ENCODE measurements at places on chromosomes 12 and 14.
A peak's percentile ranks its signal among the peaks of the same experiment; 100 is the strongest.

DNA sequence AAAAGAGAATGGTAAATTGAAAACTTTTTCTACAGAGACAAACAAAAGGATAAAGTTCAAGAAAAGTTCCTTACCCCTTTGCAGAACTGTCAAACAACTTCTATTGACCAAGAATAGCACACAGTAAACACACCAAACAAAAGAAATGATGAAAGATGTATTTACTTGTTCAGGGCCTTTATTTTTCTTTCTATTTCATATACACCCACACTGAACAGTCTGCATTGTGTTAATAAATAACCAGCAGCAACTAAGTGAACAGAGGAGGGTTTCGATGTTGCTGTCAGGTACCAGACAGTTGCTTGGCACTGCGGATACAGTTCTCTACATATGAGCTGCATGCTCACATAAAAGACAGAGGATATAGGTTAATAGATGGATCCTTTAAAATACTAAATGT lies 122.1 kb downstream of the SOX5 start:
- DNase-seq: no peak

DNA sequence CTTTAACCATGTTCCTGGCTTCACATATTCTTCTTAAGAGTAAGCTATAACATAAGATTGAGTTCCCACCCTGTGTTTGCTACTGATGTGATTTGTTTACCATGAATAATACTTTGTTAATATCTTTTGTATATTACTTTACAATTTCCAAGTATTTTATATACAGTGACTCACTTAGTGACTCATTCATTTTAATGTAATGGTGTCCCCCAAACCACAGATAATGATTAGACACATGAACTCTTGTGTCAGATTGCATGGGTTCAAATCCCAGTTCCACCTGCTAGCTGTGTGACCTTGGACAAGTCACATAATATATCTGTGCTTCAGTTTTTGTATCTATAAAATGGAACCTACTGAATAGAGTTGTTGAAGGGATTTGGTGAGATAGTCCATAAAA lies 76.1 kb downstream of the MYF5 start:
- no peak for DNase-seq

DNA sequence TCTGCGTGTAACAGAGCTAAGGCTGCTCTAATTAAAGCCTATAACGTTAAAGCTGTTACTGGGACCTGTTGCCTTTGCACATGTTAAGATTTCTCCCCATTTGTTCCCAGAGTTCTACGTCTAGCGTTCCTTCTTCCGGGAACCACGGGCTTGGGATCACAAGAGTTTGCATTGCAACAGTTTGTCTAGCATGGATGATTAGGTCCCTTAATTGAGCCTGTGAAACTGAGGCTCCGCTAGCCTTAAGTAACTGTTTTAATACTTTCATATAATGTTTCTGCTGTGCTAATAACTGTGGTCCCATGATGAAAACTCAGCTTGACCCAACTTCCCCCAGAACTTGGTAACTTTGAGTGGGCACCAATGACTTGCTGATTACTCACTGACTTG lies 16.7 kb upstream of the LYZ start:
- DNase-seq: no peak

DNA sequence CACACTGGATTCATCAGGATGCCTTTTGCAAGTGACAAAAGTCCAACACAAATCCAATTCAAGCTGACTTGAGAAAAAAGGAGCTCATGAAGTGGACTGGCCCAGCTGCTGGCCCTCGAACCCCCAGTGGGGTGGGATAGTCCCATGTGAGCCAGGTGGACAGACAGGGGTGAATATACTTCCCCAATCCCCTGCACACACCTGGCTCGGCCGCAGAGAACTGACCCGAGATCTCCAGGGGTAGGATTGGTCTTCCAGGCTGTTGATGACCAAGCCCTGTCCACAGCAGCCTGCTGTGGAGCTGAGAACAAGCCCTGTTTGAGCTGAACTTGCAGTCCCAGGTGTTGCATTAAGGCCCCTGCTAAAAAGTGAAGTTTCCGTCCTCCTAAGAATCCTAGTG lies 56.2 kb downstream of the TPCN1 start:
- no peak for DNase-seq

GRCh38 chr12:31991815-31992214 lies 32.6 kb downstream of the RESF1 start:
- no peak for DNase-seq

DNA sequence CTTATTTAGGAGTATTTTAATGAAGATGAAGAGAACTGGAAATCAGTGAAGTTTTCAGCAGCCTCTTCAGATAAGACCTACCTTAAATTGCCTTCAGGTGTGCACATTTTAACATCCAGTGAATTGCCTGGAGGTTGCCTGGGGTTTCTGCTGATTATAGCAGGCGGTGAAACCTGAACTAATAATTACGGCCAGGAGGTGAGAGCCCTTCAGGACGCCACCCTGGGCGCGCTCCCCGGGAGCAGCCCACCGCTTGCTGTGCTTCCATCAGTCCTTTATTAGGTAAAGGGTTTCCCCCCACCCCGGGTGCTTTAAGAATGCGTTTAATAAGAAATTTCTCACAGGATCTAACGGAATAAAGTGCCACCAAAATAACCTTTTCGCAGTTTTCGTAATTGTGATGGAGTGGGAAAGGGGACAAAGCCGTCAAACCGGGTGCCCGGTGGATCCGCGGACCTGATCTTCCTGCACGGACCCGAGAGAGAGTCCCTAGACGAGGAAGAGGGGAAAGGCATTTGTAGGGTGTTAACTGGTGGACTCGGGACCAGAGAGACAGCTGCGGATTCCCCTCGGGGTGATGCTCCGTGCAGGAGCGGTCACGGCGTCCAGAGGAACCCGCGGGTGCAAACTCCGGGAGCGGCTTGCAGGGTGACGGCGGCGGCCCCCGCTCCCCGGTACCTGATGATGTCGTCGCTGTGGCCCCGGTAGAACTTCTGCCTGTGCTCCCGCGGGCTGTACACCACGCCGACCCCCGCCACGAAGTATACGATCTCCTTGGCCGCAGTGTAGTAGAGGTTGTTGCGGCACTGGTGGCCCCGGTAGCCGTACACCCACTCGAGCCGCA lies 902 bp downstream of the EML5 start:
- DNase-seq: no peak

DNA sequence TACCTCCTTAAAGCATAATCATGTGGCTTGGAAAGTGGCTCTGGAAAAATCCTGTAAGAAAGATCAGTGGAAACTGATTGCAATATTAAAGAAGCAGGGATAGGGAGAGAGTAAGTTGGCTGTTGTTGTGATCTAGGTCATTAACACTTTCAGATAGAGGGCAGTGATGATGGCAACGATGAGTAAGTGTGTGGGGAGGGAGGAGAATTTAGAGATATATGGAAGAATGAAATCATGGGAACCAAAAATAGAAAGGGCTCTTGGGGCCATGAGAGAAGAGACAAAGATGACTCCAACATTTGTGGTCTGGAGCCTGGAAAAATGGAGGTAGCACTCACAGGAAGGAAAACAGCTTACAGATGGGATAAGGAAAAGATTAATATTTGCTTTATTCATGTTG lies 23.3 kb downstream of the SNRPF start:
- DNase-seq: no peak

DNA sequence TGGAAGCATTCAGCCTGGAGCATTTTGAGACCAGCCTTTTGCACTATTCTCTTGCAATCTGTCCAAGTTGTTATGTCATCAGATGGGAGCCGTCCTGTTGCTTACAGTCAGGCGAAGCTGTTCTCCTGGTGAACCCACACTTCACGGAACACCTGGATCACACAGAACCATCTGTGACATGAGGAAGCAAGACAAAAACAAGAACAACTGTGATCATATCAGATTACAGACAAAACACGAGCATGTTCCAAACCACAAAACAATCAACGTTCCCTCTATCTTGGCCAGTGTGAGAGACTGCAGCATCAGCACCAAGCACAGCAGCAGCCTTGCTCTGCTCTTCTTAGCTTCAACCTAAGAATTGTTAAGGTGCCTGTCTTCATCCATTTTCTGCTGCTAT lies 180.5 kb upstream of the SFSWAP start:
- no peak for DNase-seq

DNA sequence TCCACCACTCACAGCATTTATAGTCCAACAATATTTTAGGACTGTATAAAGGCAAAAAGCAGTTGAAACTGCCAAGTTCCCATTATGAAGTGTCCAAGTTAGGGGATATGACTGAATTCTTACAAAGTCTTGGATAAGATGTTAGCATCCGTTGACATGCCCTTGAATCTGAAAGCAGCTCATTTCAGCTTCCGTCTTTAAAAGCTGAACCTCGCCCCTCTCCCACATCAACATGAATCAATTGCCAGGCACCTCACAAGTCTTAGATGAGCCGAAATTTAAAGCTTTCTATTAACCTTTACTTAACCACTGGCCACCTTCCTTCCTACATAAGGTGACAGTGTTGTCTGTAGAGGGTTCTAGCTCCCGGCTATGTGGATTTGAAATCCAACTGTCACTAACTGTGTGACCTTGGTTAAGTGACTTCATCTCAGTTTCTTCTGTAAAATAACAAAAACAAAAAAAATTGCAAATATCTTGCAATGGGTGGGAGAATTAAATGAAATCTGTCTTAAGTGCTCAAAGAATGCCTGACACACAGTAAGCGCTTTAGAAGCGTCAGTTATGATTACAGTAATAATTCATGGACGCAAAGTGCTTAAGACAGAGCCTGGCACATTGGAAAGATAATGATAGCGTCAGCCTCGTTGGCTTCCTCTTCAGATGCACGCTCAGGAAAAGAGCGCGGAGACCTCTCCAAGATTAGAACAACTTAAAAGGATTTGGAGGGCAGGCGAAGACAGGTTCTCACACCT lies 1.2 kb downstream of the PPP1CC start:
- DNase-seq: peak; percentile 17

- no peak for DNase-seq
These were observed 110.2 kb downstream of the PLEKHA5 start for GRCh38 chr12:19239616-19240234.

GRCh38 chr14:100673085-100673806 lies 53.4 kb upstream of the DLK1 start:
- no peak for DNase-seq

DNA sequence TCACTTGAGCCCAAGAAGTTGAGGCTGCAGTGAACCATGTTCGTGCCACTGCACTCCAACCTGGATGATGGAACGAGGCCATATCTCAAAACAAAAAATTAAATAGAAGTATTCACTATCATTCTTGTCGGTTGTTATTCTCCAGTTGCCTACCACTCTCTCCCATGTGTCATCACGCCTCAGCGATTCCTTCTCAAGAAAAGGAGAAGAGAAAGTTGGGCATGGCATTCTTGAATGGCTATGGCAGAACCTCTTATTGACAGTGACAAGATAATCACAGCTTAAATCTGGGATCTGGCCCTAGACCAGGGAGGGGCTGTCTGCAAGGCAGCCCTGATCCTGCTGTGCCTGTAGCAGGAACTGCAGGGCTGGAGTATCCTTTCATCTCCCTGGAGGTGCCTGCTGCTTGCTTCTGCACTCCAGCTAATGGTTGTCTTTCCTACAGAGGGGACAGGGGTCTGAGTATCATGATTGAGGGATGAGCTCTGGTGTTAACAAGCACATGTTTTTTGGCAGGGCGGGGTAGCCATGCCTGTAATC lies 12.8 kb upstream of the MLEC start:
- no peak for DNase-seq

DNA sequence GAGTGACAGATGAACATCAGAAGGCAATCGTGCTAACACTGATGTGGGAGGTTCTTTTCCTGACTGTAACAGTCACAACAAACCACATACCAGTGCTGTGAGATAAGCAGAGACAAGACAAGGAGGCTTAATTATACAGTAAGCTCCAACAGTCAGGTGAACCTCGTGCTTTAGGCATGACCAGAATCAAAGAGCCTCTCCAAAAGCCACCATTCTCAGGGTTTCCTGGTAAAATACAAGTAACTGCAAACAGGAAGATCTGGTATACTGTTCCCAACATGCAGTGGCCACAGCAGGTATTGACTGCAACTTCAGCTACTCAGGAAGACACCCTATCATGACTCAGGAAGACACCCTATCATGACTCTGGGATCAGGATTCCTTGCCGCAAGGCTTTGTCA lies 47.3 kb upstream of the GTF2A1 start:
- DNase-seq: peak; percentile 12

GRCh38 chr12:51406290-51406689 lies 15.1 kb upstream of the GALNT6 start:
- DNase-seq: no peak

DNA sequence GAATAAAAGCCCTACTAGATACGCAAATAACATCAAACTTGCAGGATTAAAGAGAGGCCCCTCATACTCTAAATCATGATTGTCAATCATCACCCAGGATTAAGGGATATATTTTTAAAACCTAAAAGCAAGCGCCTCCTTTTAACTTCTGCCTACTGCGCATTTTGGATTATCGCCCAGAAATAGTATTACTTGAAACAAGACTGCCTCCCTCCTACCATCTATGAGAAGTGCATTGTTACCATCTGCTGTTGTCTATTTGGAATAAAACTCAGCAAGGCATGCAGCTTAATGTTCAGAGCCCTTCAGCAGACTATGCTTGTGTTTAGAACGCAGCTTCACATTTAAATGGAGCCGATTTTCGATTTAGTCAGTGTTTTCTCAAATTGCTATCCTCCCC lies 79.6 kb downstream of the EXOC5 start:
- DNase-seq: no peak

DNA sequence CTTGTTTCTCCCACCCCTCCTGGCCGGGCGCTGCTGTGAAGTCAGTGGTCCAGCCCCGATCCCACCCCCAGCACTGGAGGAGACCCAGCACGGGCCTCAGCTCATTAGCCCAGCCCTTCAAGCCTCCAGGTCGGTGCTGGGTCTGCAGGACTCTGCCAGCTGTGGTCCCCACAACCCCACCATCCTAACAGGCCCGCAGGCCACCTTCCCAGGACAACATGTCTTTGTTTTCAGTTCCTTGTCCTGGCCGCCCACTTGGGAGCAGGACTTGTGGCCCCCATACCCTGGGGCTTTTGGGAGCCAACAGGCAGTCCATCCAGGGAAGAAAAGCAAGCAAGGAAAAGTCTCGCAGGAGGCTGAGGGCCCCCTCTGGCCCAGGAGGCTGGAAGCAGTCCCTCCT lies 60.0 kb downstream of the HRK start:
- DNase-seq: no peak

DNA sequence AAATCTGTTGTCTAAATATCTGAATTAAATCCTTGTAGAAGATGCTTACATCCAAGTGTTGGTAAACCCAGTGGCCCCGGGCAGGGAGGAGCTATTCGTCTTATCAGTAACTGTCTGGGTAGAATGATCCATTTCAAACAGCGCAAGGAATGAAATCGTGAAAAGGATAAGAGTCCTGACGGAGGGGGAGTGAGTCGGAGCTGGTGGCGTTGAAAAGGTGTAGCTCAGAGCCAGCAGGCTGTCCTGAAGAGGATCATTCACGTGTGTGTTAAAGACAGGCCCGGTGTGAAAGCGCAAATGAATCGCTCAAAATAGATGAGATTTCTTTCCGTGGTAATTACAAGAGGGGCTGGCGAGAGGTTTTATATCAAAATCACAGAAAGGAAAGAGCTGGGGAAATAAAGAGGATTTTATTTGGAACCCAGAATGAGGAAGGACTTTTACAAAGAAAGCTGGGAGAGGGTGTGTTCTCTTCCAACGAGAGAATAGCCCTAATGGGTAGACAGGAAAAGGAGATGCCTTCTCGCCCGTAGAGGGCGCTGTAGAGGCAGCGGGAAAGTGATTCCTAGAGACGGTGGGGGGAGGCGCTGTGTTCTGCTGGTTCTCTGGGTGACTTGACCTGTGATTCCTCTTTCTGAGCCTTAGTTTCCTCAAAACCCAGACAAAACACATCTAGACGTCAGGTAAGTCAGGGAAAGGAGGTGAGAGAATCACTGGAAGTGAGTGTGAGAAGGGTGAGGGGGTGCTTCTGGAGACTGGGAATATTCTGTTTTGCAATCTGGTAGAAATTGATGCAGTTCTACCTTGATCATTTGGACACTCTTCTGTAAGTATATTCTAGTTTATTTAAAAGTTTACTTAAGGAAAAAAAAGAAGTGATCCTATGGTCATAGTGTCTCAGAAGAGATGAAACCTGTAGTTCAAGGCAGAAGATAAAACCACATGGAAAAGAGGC lies 39.3 kb downstream of the SRRM4 start:
- DNase-seq: peak; percentile 10
